ENCODE measurements at places on chromosomes 7 and 10. TPM values are rescaled to one million over a fixed set of nuclear protein-coding genes. Genes with fewer than 3 reads are reported as not detected.

Gene PROSER2
- polyA plus RNA-seq: 1.7 TPM

GRCh38 chr10:99560277-99561126, 27.8 kb downstream of the NKX2-3 start:
- peaks cover 15% of the 10 kb centered on the region for H3K27me3 ChIP-seq
- H3K36me3 ChIP-seq: no peaks in the 10 kb centered on the region
- H3K27ac ChIP-seq: no peak overlapping the region
- no peaks in the 10 kb centered on the region for H3K4me1 ChIP-seq
- DNase-seq: peak; percentile 47

DNA sequence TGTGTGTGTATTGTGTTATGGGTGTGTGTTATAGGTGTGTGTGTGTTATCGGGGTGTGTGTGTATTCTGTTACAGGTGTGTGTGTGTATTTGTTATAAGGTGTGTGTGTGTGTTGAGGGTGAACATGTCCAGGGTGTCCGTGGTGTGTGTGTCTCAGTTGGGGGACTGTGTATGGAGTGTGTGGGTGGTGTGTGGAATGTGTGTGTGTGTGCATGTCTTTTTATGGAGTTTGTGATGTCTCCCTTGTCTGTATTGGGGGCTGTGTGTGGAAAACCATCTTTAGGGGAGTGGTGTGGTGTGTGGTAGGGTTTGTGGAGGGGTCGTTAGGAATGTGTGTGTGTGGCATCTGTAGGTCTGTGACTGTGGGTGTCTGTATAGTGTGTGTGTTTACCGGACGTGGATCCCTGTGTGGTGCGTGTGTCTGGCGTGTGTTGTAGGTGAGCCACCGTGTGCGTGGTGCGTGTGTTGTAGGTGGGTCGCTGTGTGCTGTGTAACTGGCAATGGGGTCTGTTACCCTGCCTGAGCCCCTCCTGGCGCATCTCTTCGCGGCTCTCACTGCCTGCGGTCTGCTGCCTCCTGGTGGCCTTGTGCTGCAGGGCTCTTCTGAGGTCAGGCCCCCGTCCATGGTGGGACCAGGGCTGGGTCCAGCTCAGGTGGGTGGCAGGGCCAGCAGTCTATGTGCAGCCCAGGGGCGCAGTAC, 61.7 kb downstream of the PALD1 start:
- H3K27me3 ChIP-seq: no peaks in the 10 kb centered on the region
- no peak overlapping the region for H3K27ac ChIP-seq
- no peak for DNase-seq
- H3K36me3 ChIP-seq: no peaks in the 10 kb centered on the region

DNA sequence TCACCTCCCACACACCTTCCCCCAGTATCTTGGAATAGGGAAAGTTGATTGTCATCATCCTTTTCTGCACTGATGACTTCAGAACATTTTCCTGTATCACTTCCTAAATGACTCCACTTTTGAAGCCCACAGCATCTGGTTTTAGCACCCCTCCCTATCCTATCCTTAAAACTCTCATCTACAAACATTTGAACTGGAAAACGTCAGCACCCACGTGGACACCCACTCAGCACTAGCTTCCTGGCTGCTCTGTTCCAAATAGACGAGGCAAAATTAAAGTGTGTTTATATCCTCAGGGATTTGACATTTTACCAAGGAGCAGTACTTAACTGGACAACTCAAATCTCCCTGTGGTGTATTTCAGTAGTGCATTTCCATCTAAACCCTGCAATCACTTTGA, 73.9 kb downstream of the REEP3 start:
- H3K4me1 ChIP-seq: peaks cover 10% of the 10 kb centered on the region
- no peaks in the 10 kb centered on the region for H3K27me3 ChIP-seq
- H3K36me3 ChIP-seq: no peaks in the 10 kb centered on the region
- no peak overlapping the region for H3K27ac ChIP-seq

DNA sequence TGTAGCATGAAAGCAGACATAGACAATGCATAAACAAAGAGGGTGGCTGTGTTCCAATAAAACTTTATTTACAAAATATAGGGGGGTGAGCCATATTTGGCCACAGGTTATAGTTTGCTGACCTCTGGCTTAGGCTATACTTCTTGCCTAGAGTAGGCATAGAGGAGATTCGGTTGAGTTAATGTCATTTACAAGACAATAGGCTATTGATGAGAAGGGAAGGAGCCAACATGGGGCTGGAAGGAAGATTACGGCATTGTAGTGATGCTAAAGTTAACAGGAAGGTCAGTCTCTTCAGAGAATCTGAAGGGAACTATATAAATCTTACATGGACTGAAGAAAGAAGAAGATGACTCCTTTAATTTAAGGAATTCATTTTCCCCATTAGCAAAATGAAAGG, 463.5 kb downstream of the HTR7 start:
- H3K4me3 ChIP-seq: no peak overlapping the region
- DNase-seq: no peak
- no peaks in the 10 kb centered on the region for H3K4me1 ChIP-seq
- H3K36me3 ChIP-seq: no peaks in the 10 kb centered on the region
- no peaks in the 10 kb centered on the region for H3K27me3 ChIP-seq
- no peak overlapping the region for H3K27ac ChIP-seq

GRCh38 chr7:114822131-114822530, 99.8 kb upstream of the MDFIC start:
- DNase-seq: no peak
- H3K27me3 ChIP-seq: no peaks in the 10 kb centered on the region
- H3K27ac ChIP-seq: no peak overlapping the region

Gene LDB3
- 0.40 TPM for polyA plus RNA-seq

Gene RET
- polyA plus RNA-seq: 24.3 TPM

Gene CLCN1
- polyA plus RNA-seq: 0.07 TPM

Gene SPDYE11
- polyA plus RNA-seq: not detected

Gene ZNF212
- 14.5 TPM for polyA plus RNA-seq

- no peak for DNase-seq
- H3K27me3 ChIP-seq: no peaks in the 10 kb centered on the region
- H3K27ac ChIP-seq: no peak overlapping the region
- no peaks in the 10 kb centered on the region for H3K4me1 ChIP-seq
- no peaks in the 10 kb centered on the region for H3K36me3 ChIP-seq
Observed at GRCh38 chr7:12949060-12949931, 261.9 kb downstream of the ARL4A start.

GRCh38 chr7:137020351-137020750, 151.9 kb downstream of the CHRM2 start:
- DNase-seq: no peak
- H3K27ac ChIP-seq: no peak overlapping the region
- H3K4me1 ChIP-seq: no peaks in the 10 kb centered on the region
- H3K4me3 ChIP-seq: no peak overlapping the region
- H3K36me3 ChIP-seq: no peaks in the 10 kb centered on the region

DNA sequence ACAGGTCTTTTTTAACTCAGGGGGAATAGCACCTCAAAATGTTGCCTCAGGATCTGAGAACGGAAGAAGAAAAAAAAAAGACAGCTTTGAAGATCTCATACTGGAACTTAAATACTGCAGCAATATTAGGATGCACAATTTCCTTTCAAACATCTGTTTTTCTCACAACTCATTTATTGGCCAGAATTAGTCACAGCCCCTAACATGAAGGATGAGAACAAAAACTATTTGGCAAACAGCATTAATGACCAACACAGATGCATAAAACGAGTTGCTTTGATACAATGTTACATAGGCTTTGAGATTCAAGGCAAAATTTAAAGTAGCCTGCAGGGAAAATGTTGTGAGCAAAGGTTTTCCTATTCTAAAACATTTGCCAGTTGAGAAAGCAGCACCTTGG, 36.5 kb downstream of the JMJD1C start:
- no peak overlapping the region for H3K27ac ChIP-seq
- no peak for DNase-seq
- no peaks in the 10 kb centered on the region for H3K36me3 ChIP-seq
- H3K4me3 ChIP-seq: no peak overlapping the region
- H3K27me3 ChIP-seq: no peaks in the 10 kb centered on the region

DNA sequence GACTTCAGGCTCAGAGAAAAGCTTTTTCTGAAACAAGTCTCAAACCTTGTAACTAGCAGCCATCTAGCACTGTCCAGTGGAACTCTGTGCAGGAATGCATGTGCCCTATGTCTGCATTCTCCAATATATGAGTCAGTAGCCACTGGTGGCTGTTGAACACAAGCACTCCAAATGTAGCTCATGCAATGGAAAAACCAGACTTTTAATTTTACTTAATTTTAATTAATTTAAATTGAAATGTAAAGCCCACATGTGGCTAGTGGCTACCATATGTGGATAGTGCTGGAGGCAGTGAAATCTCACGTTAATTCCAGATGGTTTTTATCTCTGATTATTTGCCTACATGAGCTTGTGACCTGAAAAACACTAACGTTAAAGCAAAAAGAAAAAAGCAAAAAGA, 225.1 kb downstream of the GATA3 start:
- no peaks in the 10 kb centered on the region for H3K4me1 ChIP-seq
- no peaks in the 10 kb centered on the region for H3K36me3 ChIP-seq

GRCh38 chr7:109235316-109235715, 665.6 kb downstream of the DNAJB9 start:
- H3K4me1 ChIP-seq: no peaks in the 10 kb centered on the region
- H3K27me3 ChIP-seq: no peaks in the 10 kb centered on the region
- no peak for DNase-seq
- H3K4me3 ChIP-seq: no peak overlapping the region
- no peak overlapping the region for H3K27ac ChIP-seq
- H3K36me3 ChIP-seq: no peaks in the 10 kb centered on the region

DNA sequence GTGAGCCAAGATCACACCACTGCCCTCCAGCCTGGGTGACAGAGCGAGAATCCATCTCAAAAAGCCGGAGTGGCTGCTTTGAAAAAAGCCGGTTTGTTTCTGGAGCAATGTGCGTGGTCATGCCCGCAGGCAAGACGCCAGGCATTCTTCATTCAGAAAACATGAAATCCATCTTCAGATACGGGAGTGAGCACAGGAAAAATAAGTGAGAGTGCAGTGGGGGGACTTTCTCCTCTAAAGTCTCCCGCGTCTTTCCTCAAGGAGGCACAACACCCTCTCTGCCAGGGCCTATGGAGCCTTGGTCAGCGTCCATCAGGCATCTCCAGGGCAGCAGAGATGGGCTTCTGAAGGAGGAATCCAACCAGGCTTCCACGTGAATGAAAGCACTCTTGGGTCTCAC, 62.3 kb upstream of the DGKI start:
- H3K36me3 ChIP-seq: peaks cover 98% of the 10 kb centered on the region
- no peak overlapping the region for H3K27ac ChIP-seq
- peak; percentile 54 for DNase-seq
- H3K4me1 ChIP-seq: peaks cover under 1% of the 10 kb centered on the region

DNA sequence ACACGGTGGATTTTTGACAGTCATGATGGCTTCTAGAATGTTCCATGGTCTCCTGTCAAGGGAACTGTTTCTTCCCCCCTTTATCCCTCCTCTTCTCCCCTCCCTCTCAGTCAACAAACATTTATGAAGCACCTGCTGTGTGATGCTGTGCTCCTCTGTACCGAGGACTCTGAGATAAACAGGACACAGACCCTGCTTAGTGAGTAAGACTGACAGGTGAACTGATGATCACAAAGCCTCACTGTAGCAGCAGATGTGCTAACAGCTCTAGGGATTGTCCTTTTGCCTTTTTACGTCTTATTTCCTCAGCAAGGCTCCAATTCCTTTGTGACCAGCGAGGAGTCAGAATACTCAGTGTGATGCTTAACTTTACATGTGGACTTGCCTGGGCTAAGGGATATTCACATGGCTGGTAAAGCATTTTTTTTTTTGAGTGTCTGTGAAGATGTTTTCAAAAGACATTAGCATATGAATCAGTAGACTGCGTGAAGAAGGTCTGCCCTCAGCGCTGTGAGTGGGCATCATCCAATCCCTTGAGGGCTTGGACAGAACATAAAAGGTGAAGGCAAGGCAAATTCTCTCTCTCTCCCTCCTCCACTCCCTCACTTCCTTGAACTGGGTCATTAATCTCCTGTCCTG, 170.1 kb downstream of the ADRA2A start:
- no peaks in the 10 kb centered on the region for H3K36me3 ChIP-seq
- H3K27ac ChIP-seq: no peak overlapping the region
- no peaks in the 10 kb centered on the region for H3K27me3 ChIP-seq
- no peak for DNase-seq
- H3K4me1 ChIP-seq: no peaks in the 10 kb centered on the region

Gene LRGUK
- 1.4 TPM for polyA plus RNA-seq

DNA sequence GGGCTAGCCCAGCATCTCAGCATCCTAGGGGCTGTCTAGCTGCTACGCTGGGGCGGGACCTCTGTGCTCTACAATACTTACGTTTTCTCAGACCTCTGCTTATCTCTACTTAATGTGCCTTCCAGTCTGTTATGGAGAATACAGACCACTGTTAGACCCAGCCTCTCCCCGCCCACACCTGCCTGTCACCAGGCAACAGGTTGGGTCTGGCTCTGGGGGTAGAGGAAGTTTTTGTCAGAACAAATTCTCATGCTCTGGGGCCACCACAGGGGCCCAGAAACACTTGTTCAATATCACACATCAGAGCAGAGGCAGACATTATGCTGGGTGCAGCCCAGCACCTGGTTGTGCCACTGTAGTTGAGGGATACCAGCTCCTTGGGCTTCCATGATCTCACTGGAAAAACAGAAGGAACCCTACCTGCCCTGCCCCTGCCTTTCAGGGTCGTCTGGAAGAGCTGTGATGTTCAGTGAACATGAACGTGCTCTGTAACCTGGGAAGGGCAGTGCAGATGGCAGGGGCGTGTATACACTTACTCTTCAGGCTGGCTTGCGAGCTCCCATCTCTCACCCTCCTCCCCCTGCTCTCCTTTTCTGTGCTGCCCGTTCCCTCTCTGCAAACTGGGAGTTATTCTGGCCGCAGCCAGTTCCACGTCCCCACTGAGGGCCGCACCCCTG, 135.2 kb upstream of the PODXL start:
- H3K4me1 ChIP-seq: no peaks in the 10 kb centered on the region
- peaks cover 14% of the 10 kb centered on the region for H3K27me3 ChIP-seq
- no peak overlapping the region for H3K4me3 ChIP-seq
- no peaks in the 10 kb centered on the region for H3K36me3 ChIP-seq

- no peak overlapping the region for H3K27ac ChIP-seq
- no peak for DNase-seq
- H3K4me1 ChIP-seq: peaks cover 21% of the 10 kb centered on the region
- H3K27me3 ChIP-seq: no peaks in the 10 kb centered on the region
- no peaks in the 10 kb centered on the region for H3K36me3 ChIP-seq
- H3K4me3 ChIP-seq: no peak overlapping the region
Observed at GRCh38 chr7:85883-86515, 106.4 kb upstream of the FAM20C start.

GRCh38 chr7:107890493-107890961, 456 bp upstream of the DLD start:
- peaks cover 17% of the 10 kb centered on the region for H3K36me3 ChIP-seq
- peaks cover 7% of the 10 kb centered on the region for H3K4me1 ChIP-seq
- H3K27ac ChIP-seq: peak overlapping the region; percentile 94
- no peak for DNase-seq
- H3K27me3 ChIP-seq: no peaks in the 10 kb centered on the region

Gene CPEB3
- polyA plus RNA-seq: 6.4 TPM

Gene HOXA10
- 4.2 TPM for polyA plus RNA-seq

DNA sequence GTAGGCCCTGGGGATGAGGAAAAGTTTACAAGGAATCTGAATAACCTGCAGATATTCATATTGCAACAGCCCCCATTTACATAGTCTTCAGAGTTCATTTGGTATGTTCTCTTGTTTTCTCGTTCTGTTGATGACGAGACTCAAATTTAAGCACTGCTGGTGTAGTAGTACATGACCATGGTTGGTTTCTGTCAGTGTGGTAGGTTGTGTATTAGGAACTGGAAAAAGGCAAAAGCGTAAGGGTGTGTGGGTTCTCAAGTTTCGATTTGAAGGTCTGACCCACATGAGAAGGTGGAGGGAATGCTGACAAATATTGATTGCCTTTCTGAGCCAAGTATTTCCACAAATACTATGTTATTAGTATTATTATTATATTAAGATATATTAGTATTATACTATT, 151.7 kb downstream of the AUTS2 start:
- no peak for DNase-seq
- H3K27me3 ChIP-seq: no peaks in the 10 kb centered on the region
- H3K4me1 ChIP-seq: no peaks in the 10 kb centered on the region
- no peak overlapping the region for H3K4me3 ChIP-seq

Measured in adrenal gland (tissue), 19 donors.